NCI-H2107 (cell line): ENCODE measurements at places on chromosomes 16 and 17.

GRCh38 chr17:77844681-77845080 lies 113.8 kb upstream of the TNRC6C start:
- no peak for DNase-seq

- no peak for DNase-seq
Measured at GRCh38 chr16:54213322-54213721, 73.3 kb downstream of the IRX3 start.

- DNase-seq: no peak
Measured at GRCh38 chr17:81166033-81166492, at the start of gene AATK. Gene AATK, minus strand, starts transcription at chr17:81166221. Its CDS starts 229 bp downstream, at chr17:81165992.

DNA sequence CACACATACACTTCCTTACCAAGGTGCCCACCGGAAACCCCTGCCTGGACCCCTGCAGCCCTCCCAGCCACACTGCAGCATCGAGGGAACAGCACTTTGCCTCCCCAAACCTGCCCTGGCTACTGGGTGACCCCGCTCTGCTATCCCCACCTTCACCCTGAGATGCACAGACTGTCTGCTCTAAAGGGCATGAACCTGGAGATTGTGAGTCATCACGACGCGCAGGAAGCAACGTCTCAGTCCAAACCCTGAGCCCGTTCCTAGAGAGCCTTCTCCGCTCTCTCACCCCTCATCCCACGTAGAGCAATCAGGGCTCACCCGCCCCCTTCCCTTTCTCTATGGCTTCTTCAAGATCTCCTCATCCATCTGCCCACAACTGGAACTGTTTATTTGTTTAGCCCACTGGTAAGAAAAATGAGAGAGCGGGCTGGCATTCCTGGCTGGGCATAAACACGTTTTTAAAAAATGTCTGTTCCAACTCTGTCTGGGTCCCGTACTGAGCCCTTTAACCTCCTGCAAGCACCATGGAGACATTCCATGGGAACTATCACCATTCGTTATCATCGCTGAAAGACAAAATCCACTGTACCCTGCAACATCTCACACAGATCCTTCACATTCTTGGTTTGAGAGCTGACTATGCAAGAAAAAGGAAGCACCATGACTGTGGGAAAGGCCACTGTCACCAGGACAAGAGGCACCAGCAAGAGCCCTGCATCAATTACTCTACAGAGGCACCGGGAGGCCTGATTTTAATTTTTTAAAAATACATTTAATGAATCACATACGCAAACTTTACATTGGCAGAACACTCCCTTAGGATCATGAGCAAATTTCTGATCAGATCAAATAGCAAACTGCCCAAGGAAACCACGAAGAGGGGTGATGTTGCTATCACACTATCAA lies 28.2 kb downstream of the ZFHX3 start:
- DNase-seq: no peak

DNA sequence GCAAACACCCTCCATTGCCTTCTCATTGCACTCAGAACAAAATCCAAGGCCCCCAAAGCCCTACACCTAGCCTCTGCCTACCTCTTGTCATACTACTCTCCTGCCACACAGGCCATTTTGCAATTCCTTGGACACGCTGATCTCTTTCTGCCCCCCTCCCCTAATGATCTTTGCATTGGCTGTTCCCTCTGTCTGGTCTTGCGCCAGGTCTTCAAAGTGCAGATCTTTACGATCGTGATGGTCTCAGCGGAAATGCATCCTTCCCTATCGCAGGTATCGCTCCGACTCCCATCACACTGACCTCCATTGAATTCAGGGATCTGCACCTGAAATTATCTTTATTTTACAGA lies 777 bp upstream of the MOSMO start:
- DNase-seq: no peak

- DNase-seq: no peak
Measured at GRCh38 chr16:66328282-66328681, 38.2 kb upstream of the CDH5 start.

- no peak for DNase-seq
Measured at GRCh38 chr16:69318911-69319289, 7.8 kb downstream of the VPS4A start.

DNA sequence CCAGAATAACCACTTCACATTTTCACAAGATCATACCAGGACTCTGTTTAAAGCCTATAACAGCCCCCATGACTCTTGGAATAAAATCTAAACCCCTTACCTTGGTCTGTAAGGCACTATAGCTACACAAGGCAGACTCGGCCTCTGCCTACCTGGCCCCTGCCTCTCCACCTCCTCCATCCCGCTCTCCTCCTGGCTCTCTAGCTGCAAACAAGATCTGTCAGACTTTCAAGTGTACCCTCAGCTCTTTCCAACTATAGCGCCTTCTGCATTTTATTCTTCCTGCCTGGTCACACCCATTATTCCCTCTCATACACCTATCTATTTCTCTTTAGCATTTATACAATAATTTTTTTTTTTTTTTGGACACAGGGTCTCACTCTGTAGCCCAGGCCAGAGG lies 8.2 kb downstream of the USP31 start:
- DNase-seq: no peak

- DNase-seq: no peak
Measured at GRCh38 chr16:62755938-62756337, 719.7 kb upstream of the CDH8 start.

GRCh38 chr17:46869975-46870803 lies 18.8 kb downstream of the WNT9B start:
- no peak for DNase-seq

DNA sequence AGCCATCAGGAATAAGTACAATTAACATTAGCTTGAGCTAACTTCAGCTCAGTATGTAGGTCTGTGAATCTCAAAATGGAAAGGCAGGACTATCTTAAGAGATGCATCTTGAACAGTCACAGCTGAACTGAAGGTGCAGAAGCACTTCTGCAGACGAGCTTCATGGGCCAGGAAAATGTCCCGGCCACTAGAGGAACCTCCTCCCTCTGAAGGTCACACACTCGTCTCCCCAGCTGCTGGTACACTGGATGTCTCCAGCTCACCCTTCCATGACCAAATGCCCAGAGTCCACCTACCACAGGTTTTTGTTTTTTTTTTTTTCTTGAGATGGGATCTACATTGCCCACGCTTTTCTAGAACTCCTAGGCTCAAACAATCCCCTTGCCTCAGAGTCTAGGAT lies 33.2 kb downstream of the WDR59 start:
- no peak for DNase-seq

GRCh38 chr17:4968486-4969046 lies 949 bp upstream of the SPAG7 start:
- DNase-seq: no peak

- DNase-seq: no peak
Measured at GRCh38 chr17:70344386-70345060, 175.2 kb downstream of the KCNJ2 start.

DNA sequence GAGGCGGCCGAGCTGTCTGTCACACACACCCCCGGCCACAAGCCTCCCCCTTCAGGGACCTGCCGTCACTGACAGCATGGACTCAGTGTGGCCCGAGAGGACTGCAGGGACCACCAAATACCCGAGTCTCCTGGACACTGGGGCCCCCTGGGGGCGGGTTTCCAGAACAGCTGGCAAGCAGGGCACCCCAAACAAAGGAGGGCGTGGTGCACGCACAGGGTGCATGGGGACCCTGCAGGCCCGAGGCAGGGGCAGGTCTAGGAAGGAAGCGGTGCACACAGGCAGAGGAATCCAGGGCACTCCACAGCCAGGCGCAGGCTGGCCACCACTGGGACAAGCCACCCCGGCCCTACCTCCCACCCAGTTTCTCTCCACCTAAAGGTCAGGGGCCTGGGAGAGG lies 28.7 kb upstream of the ENPP7 start:
- no peak for DNase-seq

DNA sequence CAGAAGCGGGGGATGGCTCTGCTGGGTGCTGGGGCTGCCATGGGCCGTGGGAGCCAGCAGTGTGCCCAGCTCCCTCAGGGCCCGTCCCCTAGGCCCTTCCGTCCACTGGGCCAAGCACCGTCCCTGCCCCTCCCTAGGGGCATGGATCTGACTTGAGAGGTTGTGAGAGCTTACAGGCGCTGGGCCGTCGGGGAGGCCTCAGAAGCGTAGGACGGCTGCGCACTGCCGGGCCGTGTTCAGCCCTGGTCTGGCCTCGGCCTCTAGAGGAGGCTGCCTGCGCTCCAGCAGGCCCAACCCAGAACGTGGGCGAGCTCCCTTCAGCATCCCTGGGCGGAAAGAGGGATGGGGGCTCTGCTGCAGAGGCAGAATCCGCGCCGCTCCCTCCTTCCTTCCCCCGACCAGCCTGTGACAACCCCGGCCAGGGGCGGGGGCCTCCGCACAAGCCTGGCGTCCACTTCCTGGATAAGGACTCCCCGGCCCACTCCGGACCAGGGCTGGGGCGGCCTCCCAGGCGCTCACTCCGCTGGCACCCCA lies 685 bp upstream of the MPG start:
- no peak for DNase-seq
